ENCODE measurements at places on chromosomes 3 and 15.

- peaks cover 20% of the 10 kb centered on the region for H3K36me3 ChIP-seq
- H3K4me3 ChIP-seq, result no peak overlapping the region
- no peaks in the 10 kb centered on the region for H3K27me3 ChIP-seq
- no peak for DNase-seq
- no peaks in the 10 kb centered on the region for H3K4me1 ChIP-seq
These were observed 20.8 kb downstream of the CAND2 start for GRCh38 chr3:12817343-12817710.

DNA sequence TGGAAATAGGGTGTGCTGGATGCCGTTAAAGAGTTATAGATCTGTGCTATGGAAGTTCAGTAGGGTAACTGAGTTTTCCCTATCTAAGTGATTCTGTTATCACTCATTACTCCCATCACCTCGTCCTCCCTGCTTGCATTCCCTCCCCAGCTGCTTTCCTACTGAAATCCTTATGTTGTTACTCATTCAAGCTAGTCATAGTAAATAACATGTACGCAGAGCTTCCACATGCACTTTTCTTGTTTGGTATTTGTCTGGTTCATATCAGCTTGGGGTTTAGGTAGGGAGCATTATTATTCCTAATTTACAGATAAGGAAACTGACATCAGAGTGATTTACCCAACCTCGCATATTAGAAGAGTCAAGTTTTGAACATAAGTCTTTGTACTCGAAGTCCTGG is 135.1 kb downstream of the HCN4 start:
- DNase-seq, result no peak
- no peak overlapping the region for H3K27ac ChIP-seq
- H3K4me3 ChIP-seq, result no peak overlapping the region
- H3K36me3 ChIP-seq, result 0 out of 2 replicates have a peak, but pooled peaks cover 3% of the 10 kb centered on the region
- peaks cover 2% of the 10 kb centered on the region for H3K4me1 ChIP-seq

GRCh38 chr15:38069511-38070011 is 135.1 kb downstream of the TMCO5A start:
- no peak overlapping the region for H3K4me3 ChIP-seq
- H3K36me3 ChIP-seq, result no peaks in the 10 kb centered on the region

DNA sequence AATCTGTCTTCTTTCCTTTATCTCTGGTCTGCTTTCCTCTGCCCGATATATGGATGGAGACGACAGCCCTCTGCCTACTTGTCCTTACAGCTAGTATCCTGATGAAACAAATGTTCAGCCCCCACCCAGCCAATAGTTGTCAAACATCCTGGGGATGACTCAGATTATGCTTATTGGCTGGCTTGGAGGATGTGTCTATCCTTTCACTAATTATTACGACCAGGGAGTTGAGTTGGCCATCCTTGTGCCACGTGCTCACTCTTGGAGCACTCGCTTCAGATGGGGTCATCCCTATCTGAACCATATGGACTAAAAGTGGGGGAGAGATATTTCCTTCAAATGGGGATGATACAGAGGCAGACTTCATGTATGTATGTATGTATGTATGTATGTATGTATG is 6.4 kb upstream of the MAP3K13 start:
- DNase-seq, result no peak
- H3K4me3 ChIP-seq, result no peak overlapping the region
- no peaks in the 10 kb centered on the region for H3K4me1 ChIP-seq
- H3K27me3 ChIP-seq, result no peaks in the 10 kb centered on the region

DNA sequence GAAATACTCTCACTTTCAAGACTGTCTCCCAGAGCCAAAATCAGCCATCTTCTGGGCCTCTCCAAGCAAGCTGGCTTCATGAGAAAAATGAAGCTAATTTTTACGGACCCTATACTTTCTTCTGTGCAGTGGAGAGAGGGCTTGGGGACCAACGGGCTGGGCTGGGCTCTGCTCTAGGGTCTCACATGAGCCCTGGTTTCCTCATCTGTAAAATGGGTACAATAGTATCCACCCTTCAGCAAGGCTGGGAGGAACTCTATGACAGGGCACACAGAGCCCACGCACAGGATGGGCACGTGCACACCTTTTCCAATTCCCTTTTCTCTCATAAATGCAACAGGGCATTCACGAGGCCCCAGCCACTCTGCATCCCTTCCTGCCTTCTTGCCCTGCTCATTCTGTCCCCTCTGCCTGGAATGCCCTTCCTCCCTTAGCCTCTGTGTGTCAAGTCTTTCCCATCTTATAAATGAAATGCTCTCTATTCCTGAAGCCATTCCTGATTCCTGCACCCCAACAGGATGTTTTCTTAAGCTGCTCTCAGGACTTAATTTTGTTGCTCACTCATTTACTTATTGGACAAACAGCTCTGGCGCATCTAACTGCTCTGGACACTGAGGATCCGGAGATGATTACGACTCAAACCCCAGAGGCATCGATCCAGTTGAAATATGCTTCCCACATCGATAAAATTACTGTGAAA is 32.9 kb upstream of the SEC13 start:
- DNase-seq, result no peak
- H3K27ac ChIP-seq, result no peak overlapping the region
- no peaks in the 10 kb centered on the region for H3K27me3 ChIP-seq
- no peak overlapping the region for H3K4me3 ChIP-seq
- H3K36me3 ChIP-seq, result no peaks in the 10 kb centered on the region

GRCh38 chr15:80957556-80957955 is 32.1 kb downstream of the MESD start:
- H3K27ac ChIP-seq, result no peak overlapping the region
- H3K27me3 ChIP-seq, result no peaks in the 10 kb centered on the region
- H3K4me1 ChIP-seq, result peaks cover 8% of the 10 kb centered on the region
- no peak overlapping the region for H3K4me3 ChIP-seq
- no peaks in the 10 kb centered on the region for H3K36me3 ChIP-seq

DNA sequence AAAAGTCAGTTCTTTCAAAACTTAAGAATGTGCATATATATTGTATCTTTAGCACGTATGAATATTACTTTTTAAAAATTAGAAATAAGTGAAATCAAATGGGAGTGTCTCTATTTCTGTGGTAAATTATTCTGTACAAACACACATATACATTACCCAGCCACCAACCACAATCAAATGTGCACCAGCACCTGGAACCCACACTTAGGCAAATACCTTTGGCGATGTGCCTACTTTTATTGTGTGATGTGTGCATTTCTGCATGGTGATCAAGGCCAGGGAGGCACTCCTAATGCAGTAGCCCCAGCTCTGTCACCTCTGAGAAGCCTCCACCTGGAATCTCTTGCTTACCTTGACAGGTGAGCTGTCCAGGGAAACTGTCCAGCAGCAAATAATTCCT is 76.9 kb downstream of the PIK3R4 start:
- DNase-seq, result no peak
- no peak overlapping the region for H3K27ac ChIP-seq
- H3K4me3 ChIP-seq, result no peak overlapping the region
- peaks cover 6% of the 10 kb centered on the region for H3K36me3 ChIP-seq
- H3K4me1 ChIP-seq, result no peaks in the 10 kb centered on the region

GRCh38 chr3:30248423-30248822 is 358.0 kb upstream of the TGFBR2 start:
- 0 out of 2 replicates have a peak, but pooled peaks cover 2% of the 10 kb centered on the region for H3K4me1 ChIP-seq
- DNase-seq, result no peak
- H3K27me3 ChIP-seq, result no peaks in the 10 kb centered on the region
- no peaks in the 10 kb centered on the region for H3K36me3 ChIP-seq
- no peak overlapping the region for H3K4me3 ChIP-seq

DNA sequence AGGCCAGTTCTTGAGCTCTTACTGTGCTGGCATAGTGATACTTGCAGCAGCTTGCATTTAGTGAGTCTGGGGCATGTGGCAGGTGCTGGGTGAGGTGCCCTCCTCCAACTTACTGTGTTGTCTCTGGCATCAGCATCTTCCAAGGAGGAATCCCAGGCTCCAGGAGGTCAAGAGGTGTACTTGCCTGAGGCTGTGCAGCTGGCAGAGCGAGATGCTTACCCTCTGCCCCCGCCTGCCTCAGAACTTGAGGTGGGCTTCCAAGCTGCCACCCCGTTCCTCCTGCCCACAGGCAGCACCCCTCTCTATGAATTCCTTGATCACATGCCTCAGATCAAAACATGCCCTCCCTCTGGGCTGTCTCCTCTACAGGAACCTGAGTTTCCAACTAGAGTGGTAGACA is 86.0 kb downstream of the EEFSEC start:
- no peak overlapping the region for H3K27ac ChIP-seq
- H3K4me3 ChIP-seq, result no peak overlapping the region
- H3K27me3 ChIP-seq, result no peaks in the 10 kb centered on the region

DNA sequence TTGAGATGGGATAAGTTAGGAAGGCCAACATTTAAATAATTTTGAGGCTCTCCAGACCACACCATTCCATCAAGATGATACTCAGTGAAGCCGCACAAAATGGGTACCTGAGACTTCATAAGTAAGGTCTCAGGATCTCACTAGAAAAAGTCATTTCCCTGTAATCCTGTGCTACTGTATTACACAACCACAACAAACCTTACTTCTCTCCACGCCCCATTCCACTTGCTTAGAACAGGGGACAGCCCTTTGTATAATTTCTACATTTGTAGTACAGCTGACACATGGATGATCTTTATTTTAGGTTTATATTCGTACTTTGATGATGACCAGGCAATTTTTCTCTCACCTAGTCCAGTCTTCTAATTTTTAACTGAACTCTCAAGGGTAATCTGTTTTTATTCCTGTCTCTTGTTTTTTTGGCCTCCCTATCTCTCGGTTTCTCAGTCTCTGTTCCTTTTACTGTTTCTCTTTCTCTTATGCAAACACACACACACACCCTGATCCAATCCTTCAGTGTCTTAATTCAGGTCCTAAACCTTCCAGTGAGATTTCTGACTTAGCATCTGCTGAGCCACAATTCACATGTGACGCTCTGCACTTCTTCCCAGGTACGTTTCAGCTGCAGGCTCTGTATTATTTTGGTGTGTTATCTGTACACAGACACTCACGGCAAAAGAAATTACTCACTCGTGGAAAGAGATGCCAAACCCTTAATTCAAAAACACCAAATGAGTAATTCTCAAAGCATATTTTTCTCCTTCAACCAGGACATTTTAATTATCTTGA is 223.2 kb upstream of the THBS1 start:
- no peak overlapping the region for H3K4me3 ChIP-seq
- H3K27ac ChIP-seq, result no peak overlapping the region
- no peaks in the 10 kb centered on the region for H3K36me3 ChIP-seq
- no peaks in the 10 kb centered on the region for H3K4me1 ChIP-seq
- no peaks in the 10 kb centered on the region for H3K27me3 ChIP-seq

- no peak overlapping the region for H3K27ac ChIP-seq
- H3K36me3 ChIP-seq, result no peaks in the 10 kb centered on the region
- no peaks in the 10 kb centered on the region for H3K27me3 ChIP-seq
- no peak overlapping the region for H3K4me3 ChIP-seq
- H3K4me1 ChIP-seq, result peaks cover 3% of the 10 kb centered on the region
These were observed 11.9 kb upstream of the FMN1 start for GRCh38 chr15:33206366-33206765.

Measured in iPS DF 6.9 (cell line).